Mesothelial cell of epicardium (in vitro differentiated cells): ENCODE measurements at places on chromosomes 1 and 21. TPM values are rescaled to one million over a fixed set of nuclear protein-coding genes. Genes with fewer than 3 reads are reported as not detected.

DNA sequence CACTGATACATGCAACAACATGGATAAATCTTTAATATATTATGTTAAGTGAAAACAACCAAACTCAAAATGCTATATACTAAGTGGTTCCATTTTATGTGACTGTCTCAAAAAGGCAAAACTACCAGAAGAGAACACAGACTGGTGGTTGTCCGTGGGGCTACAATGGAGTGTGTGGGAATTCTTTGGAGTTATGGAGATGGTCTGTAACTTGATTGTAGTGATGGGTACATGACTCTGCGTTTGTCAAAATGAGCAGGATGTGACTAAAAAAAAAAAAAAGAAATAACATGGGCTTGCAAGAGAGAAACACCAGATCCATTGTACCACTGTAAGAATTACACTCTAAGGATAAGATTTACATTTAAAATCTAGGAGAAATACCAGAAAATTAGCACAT is 52.2 kb upstream of the KIAA1614 start:
- H3K36me3 ChIP-seq = peaks cover 3% of the 10 kb centered on the region
- no peak for DNase-seq
- peaks cover 6% of the 10 kb centered on the region for H3K4me1 ChIP-seq
- H3K27ac ChIP-seq = no peak overlapping the region

DNA sequence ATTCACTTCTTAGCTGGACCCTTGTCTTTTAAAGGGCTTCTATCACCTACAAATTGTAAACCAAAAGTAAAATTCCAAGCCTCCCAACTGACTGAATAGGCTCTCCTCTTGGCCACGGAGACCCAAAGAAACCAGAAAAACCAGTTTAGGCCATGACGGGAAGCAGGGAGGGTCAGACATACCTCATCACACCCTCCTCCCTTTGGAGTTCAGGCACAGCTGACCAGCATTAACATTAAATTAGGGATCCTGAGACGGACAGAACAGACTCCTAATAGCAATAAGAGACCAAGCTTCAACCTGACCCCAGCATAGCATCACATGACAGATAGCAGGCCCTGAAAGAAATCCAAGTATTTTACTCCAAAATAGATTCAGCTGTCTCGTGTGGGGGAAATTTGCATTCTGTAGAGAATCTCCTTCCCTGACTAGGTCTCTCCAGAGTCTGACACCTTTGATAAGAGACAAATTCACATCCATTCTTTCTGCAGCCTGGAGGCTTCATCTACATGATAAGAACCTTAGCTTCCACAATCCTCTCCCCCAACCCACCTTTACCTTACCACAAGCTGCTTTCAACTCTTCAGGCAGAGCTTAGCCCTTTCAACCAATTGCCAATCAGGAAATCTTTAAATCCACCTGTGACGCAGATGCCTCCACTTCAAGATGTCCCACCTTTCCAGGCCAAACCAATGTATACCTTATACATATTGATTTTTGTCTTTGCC is 177.1 kb upstream of the RAB4A start:
- peaks cover 48% of the 10 kb centered on the region for H3K4me1 ChIP-seq
- peak overlapping the region; percentile 98 for H3K27ac ChIP-seq
- H3K36me3 ChIP-seq = no peaks in the 10 kb centered on the region

GRCh38 chr1:247111700-247112478 is 7.7 kb upstream of the ZNF669 start:
- peaks cover 2% of the 10 kb centered on the region for H3K36me3 ChIP-seq
- no peaks in the 10 kb centered on the region for H3K27me3 ChIP-seq
- H3K27ac ChIP-seq = no peak overlapping the region
- peak; percentile 62 for DNase-seq

DNA sequence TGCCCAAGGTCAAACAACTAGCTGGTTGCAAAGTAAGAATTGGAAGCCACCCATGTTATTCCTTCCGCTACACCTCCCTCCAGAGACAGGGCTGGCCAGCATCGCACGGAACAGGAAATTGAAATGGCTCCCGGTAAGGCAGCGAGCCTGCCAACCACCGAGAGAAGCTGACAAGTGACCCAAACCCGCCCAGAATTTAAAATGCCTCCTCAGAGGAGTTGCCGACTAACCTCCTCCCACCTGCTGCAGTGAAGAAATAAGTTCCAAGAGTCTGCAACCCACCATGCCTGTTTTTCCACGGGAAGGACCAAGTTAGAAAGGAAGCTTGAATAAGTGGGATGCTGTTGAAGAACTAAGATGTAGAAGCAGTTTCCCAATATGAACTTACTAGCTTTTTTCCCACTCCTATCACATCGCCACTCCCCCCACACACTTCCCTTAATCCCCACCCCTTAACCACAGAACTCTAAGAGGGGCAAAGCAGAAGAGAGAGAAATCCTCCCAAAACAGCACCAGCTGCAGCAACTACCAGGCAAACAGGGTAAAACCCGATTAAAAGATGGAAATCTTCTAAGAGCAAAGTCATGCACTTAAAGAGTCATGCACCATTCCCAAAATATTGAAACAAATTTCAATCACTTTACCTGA is 78.6 kb downstream of the TIAM1 start:
- DNase-seq = no peak
- no peaks in the 10 kb centered on the region for H3K27me3 ChIP-seq
- H3K36me3 ChIP-seq = peaks cover 20% of the 10 kb centered on the region

DNA sequence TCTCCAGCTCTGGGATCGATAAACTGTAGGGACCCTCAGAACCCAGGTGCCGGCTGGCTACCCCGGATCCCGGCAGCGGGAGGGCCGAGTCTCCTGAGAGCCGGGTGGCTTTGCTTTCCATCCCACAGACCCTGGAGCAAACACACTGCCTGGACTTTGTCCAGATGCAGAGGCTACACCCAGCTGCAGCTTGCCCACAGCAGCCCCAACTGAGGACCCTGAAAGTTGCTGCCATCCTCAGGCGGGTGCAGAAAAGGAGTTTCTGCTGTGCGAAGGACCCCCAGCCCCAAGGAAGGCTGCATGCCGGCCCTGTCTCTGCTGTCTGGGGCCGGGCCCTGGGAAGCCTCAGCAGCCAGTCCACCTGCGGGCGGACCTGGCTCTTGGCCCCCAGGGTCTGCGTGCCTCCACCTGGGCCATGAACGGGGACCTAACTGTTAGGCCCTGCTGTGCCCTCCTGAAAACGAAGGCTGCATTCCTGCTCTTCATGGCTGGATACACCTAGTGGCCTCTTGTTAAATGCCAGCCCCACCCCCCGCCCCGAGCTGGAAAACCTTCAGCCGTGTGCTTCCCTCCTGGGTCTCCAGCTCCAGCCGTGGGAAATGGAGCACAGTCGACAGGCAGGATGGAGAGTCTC is 97.5 kb upstream of the ARHGEF16 start:
- peaks cover 60% of the 10 kb centered on the region for H3K27me3 ChIP-seq
- H3K4me1 ChIP-seq = peaks cover 9% of the 10 kb centered on the region
- no peaks in the 10 kb centered on the region for H3K36me3 ChIP-seq
- H3K27ac ChIP-seq = no peak overlapping the region
- H3K4me3 ChIP-seq = no peak overlapping the region

GRCh38 chr1:94068999-94069918 is 51.7 kb downstream of the ABCA4 start:
- no peak overlapping the region for H3K4me3 ChIP-seq
- peaks cover 74% of the 10 kb centered on the region for H3K4me1 ChIP-seq
- H3K27me3 ChIP-seq = no peaks in the 10 kb centered on the region
- peak overlapping the region; percentile 29 for H3K27ac ChIP-seq

DNA sequence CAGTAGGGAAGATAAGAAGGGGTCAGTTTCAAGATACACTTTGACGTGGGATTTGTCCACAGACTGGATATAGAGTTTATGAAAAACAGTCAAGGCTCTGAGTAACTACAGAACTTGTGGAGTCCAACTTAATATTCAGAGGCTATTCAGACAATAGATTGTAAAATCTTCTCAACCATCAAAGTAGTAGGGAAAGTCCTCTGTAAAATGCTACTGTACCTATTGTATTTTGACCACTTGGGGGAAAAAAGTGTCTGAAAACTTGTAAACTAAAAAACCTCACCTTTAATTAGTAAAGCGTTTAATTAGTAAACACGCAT is 10.5 kb downstream of the PTP4A2 start:
- no peak for DNase-seq
- no peaks in the 10 kb centered on the region for H3K36me3 ChIP-seq
- no peak overlapping the region for H3K4me3 ChIP-seq
- H3K4me1 ChIP-seq = peaks cover 64% of the 10 kb centered on the region
- H3K27me3 ChIP-seq = no peaks in the 10 kb centered on the region

GRCh38 chr21:38219049-38219628 is 37.7 kb upstream of the KCNJ15 start:
- H3K27me3 ChIP-seq = no peaks in the 10 kb centered on the region
- H3K4me3 ChIP-seq = no peak overlapping the region
- H3K4me1 ChIP-seq = peaks cover 6% of the 10 kb centered on the region
- no peak overlapping the region for H3K27ac ChIP-seq

GRCh38 chr21:18007121-18007520 is 188.0 kb upstream of the C21orf91 start:
- no peak overlapping the region for H3K4me3 ChIP-seq
- H3K27me3 ChIP-seq = no peaks in the 10 kb centered on the region
- no peak overlapping the region for H3K27ac ChIP-seq
- DNase-seq = no peak
- H3K4me1 ChIP-seq = no peaks in the 10 kb centered on the region
- H3K36me3 ChIP-seq = no peaks in the 10 kb centered on the region

DNA sequence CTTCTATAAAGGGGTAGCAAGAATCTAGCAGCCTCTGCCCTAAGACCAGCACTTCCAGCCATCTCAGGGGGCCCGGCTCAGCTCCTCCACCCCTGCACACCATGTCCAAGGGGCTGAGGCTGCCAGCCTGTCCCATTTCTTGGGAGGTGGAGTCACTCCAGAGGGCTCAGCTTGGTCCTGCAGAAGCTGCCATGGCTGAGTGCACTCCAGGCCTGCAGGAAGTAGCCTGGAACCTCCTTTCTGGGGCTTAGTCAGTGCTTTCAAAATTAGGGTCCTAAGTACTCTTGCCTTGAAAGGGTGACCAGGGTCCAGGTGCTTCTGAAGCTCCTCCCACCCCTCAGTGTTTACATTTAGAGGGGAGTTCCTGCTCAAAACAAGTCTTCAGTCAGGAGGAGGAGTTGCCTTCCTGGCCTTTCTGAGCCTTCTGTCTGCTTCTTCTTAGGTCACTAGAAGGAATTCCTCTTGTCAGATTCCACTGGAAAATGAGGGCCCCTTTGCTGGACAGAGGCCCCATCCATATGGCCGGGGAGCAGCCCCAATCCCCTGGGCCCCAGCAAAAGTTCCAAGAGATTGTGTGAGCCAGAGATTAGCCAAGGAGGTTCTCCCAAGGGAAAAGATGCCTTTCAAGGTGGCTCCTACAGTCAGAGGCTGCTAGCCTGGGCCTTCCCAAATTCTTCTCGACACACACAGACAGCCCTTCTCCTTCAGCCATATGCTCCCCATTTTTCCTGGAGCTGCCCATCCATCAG is 128.1 kb upstream of the VAMP3 start:
- no peak for DNase-seq
- no peak overlapping the region for H3K4me3 ChIP-seq
- H3K4me1 ChIP-seq = peaks cover 15% of the 10 kb centered on the region
- H3K27ac ChIP-seq = peak overlapping the region; percentile 88
- no peaks in the 10 kb centered on the region for H3K36me3 ChIP-seq
- peaks cover 3% of the 10 kb centered on the region for H3K27me3 ChIP-seq

DNA sequence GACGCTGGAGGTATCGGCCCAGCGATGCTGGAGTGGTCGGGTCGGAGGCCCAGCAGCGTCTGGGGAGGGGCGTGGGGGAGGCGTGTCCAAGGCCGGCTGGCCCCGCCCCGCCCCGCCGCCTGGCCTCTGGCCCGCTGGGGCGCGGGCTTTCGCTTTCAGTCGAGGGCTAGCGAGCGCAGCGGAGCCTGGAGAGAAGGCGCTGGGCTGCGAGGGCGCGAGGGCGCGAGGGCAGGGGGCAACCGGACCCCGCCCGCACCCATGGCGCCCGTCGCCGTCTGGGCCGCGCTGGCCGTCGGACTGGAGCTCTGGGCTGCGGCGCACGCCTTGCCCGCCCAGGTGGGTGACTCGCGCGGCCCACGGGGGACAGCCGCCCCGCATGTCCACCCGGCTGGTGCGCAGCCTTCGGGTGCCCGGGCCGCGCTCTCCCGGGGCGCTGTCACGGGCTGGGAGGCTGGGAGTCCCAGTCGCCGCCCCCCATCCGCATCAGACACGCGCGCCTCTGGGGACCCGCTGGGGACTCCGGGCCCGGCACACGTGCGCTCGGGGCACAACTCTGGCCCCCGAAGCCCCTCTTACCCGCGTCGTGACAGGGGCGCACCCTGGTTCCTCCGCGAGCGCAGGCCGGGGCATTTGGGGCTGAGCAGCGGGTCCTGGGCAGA is at the start of gene TNFRSF1B:
TNFRSF1B (plus strand) TSS at position 158 of the 659 bp plus-strand sequence; CDS start at position 259, 101 bp downstream.
- DNase-seq = no peak
- H3K27me3 ChIP-seq = peaks cover 55% of the 10 kb centered on the region
- H3K36me3 ChIP-seq = no peaks in the 10 kb centered on the region

GRCh38 chr1:115189814-115190539 is 100.7 kb upstream of the TSPAN2 start:
- no peak overlapping the region for H3K4me3 ChIP-seq
- H3K36me3 ChIP-seq = no peaks in the 10 kb centered on the region
- H3K4me1 ChIP-seq = peaks cover 32% of the 10 kb centered on the region
- H3K27me3 ChIP-seq = no peaks in the 10 kb centered on the region

DNA sequence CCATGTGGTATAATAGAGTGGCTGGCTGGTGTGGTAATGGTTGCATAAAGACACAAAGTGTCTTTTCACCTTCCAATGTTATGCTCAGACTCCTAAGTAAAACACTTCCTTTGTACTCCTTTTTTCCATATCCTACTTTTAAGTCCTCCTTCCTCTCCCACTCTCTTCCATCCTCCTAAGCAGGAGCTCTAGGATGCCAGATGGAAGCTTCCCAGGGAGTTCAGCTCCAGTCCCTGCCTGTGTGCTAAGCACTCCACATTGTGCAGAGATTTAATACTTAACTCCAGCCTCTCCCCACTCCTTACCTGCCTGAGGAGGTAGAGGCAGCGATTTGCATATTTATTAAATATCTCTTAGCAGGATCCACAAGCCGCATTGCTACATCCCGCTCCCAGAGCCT is 60.5 kb upstream of the IGSF21 start:
- H3K4me3 ChIP-seq = no peak overlapping the region
- H3K27me3 ChIP-seq = peaks cover 63% of the 10 kb centered on the region
- no peak for DNase-seq
- no peaks in the 10 kb centered on the region for H3K4me1 ChIP-seq
- no peak overlapping the region for H3K27ac ChIP-seq

DNA sequence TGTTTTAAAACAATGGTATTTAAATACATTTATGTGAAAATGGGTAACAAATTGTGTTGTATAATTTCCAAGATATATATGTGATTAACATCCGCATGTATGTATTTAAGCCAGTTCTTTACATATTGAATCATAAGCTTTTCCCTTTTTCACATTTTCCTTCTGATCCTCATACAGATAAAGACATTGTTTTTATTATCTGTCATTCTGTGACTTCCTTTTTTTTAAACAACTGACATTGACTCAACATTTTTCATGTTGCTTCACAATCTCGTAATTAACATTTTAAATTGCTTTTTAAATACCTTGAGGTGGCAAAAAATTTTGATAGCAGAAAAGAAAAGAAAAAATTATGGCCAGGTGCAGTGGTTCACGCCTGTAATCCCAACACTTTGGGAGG is 1.4 kb downstream of the STXBP3 start:
- no peaks in the 10 kb centered on the region for H3K27me3 ChIP-seq
- peak overlapping the region; percentile 81 for H3K27ac ChIP-seq
- peaks cover 9% of the 10 kb centered on the region for H3K36me3 ChIP-seq
- H3K4me1 ChIP-seq = peaks cover 16% of the 10 kb centered on the region

The DTL gene
- total RNA-seq = 12.7 to 14.9 TPM (median 14.1 TPM) in 3 replicates

The ERG gene
- total RNA-seq = 2.5 to 3.1 TPM (median 3.0 TPM) in 3 replicates

The AKR7A2 gene
- total RNA-seq = 52.7 to 56.0 TPM (median 53.7 TPM) in 3 replicates

The SH2D2A gene
- total RNA-seq = 0.58 to 2.1 TPM (median 0.89 TPM) in 3 replicates

The SELENBP1 gene
- 51.1 to 58.5 TPM (median 53.3 TPM) in 3 replicates for total RNA-seq

The CHML gene
- total RNA-seq = 21.2 to 21.6 TPM (median 21.3 TPM) in 3 replicates

The CRP gene
- not detected in 3 replicates for total RNA-seq

The ODF2L gene
- 66.4 to 74.0 TPM (median 71.7 TPM) in 3 replicates for total RNA-seq

The IL20 gene
- total RNA-seq = not detected in 3 replicates

The SLC35F3 gene
- total RNA-seq = 0.11 to 0.25 TPM in 2 of 3 replicates, not detected in the other
